Stimulated activated CD4-positive, alpha-beta T cell treated with anti-CD3 and anti-CD28 coated beads, Interleukin-2, amount 100 ng/mL, for 48 hours (primary cell): ENCODE measurements at places on chromosomes 13 and 19.

- DNase-seq = no peak
These were observed 459.4 kb downstream of the FOXO1 start for GRCh38 chr13:40207001-40207478.

- no peak for DNase-seq
These were observed 818.6 kb downstream of the SLITRK6 start for GRCh38 chr13:84980571-84980970.

- no peak for DNase-seq
These were observed 18.9 kb downstream of the FAM187B start for GRCh38 chr19:35209646-35210045.

GRCh38 chr19:56508290-56508778 is 679 bp downstream of the ZNF471 start:
- peak; percentile 0 for DNase-seq

- DNase-seq = no peak
These were observed 37.9 kb downstream of the ZFR2 start for GRCh38 chr19:3830621-3831589.
